CD8-positive, alpha-beta memory T cell (primary cell): ENCODE measurements at places on chromosomes 1 and 21. TPM values are rescaled to one million over a fixed set of nuclear protein-coding genes. Genes with fewer than 3 reads are reported as not detected.

ANGPTL3 gene
- polyA plus RNA-seq = not detected

S100A7A gene
- not detected for polyA plus RNA-seq

DNA sequence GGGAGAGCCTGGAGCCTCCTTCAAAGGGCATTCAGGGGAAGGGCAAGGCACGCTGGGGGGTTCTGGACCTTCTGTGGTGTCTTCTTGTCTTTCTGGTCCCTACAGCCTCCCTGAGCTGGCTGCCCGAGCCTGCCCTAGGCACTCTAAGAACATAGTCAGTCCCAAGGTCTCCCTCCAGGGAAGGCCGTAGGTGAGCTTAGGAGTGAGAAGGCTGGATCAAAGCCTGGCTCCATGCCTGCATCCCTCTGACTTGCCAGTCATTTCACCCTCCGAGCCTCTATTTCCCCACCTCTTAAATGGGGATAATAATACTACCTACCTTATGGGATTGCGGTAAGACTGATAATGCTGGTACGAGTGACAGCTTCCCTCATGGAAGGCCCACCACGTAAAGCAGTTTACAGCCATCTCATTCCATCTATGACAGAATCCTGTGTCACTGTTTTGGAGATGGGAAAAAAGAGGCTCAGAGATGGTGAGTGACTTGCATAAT, 20.8 kb downstream of the PTPRF start:
- no peaks in the 10 kb centered on the region for H3K4me1 ChIP-seq
- no peaks in the 10 kb centered on the region for H3K36me3 ChIP-seq
- H3K27ac ChIP-seq = no peak overlapping the region
- no peak for DNase-seq

GRCh38 chr1:30368651-30369240, 354.6 kb downstream of the MATN1 start:
- no peaks in the 10 kb centered on the region for H3K36me3 ChIP-seq
- H3K27me3 ChIP-seq = no peaks in the 10 kb centered on the region
- DNase-seq = no peak
- no peaks in the 10 kb centered on the region for H3K4me1 ChIP-seq

CD247 gene
- polyA plus RNA-seq = 395 TPM

- H3K4me3 ChIP-seq = no peak overlapping the region
- no peak for DNase-seq
- H3K27me3 ChIP-seq = peaks cover 27% of the 10 kb centered on the region
Measured at GRCh38 chr1:110151175-110151669, 928 bp downstream of the SLC6A17 start.

- H3K4me1 ChIP-seq = no peaks in the 10 kb centered on the region
- no peak overlapping the region for H3K27ac ChIP-seq
- no peaks in the 10 kb centered on the region for H3K27me3 ChIP-seq
- H3K4me3 ChIP-seq = no peak overlapping the region
- H3K36me3 ChIP-seq = no peaks in the 10 kb centered on the region
Measured at GRCh38 chr21:45898781-45899180, 82.8 kb upstream of the COL6A1 start.

C1QC gene
- not detected for polyA plus RNA-seq

DNA sequence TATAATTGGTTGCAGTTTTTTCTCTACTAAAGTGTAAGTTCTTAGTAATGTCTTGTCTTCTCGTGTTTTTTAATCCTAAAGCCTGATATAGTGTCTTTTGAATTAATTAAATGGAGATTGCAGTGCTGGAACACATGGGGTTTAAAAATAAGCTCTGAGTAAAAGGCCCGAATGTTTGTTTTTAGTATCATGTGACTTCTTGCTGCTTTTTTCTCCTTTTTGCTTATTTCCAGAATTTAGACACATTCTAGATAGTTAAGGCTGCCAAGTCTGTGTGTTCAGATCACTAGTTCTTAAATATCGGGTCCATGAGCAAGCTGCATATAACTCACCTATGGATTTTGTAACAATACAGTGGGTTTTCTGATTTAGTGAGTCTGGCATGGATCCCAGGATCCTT, 27.5 kb downstream of the KCTD3 start:
- H3K4me1 ChIP-seq = no peaks in the 10 kb centered on the region
- no peak for DNase-seq
- H3K36me3 ChIP-seq = no peaks in the 10 kb centered on the region
- H3K27me3 ChIP-seq = no peaks in the 10 kb centered on the region
- no peak overlapping the region for H3K27ac ChIP-seq

DNA sequence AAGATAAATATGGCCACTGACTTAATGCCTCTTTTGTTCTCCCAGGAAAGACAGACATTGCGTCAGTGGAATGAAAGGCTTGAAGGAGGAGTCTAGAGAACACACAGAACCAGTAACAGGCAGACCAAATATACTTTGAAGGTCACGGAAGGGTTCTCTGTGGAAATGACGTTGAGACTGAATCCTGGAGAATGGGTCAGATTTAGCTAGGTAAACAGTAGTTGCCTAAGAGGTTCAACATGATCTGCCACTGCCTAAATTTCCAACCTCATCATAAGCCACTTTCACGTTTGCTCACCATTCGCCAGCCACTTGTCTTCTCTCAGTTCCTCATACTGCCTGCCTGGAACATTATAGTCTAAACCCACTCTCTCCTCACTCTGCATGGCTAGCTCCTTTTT, 20.5 kb downstream of the PLA2G4A start:
- no peak overlapping the region for H3K4me3 ChIP-seq
- DNase-seq = no peak
- no peaks in the 10 kb centered on the region for H3K27me3 ChIP-seq
- H3K4me1 ChIP-seq = no peaks in the 10 kb centered on the region

RGS18 gene
- polyA plus RNA-seq = 1.6 TPM

DNA sequence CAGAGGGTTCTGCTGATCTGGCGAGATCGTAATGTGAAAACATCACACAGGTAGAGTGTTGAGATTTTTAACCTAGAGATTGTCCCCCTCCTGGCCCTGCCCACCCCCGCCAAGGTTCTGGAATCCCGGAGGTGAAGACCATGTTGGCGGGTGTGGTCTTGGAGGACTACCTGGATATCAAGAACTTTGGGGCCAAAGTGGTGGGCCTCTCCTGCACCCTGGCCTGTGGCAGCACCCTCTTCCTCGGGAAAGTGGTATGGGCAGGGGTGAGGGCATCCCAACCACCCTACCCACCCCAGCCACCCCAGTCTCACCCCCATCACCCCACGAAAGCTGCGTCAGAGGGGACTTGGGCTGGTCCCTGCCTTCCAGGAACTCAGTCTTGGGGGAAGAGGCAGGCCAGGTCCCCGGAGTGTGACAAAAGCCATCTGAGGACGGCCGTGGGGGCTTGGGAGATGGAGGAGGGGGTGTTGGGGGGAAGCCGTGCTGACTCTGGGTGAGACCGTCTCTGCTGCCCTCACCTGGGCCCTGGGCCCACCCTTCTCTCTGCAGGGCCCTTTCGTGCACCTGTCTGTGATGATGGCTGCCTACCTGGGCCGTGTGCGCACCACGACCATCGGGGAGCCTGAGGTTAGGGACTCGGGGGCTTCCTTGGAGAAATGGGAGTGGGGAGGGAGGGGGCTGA, 4.4 kb downstream of the CLCNKB start:
- no peak for DNase-seq
- no peak overlapping the region for H3K4me3 ChIP-seq
- no peaks in the 10 kb centered on the region for H3K27me3 ChIP-seq
- no peaks in the 10 kb centered on the region for H3K4me1 ChIP-seq
- H3K36me3 ChIP-seq = no peaks in the 10 kb centered on the region

DNA sequence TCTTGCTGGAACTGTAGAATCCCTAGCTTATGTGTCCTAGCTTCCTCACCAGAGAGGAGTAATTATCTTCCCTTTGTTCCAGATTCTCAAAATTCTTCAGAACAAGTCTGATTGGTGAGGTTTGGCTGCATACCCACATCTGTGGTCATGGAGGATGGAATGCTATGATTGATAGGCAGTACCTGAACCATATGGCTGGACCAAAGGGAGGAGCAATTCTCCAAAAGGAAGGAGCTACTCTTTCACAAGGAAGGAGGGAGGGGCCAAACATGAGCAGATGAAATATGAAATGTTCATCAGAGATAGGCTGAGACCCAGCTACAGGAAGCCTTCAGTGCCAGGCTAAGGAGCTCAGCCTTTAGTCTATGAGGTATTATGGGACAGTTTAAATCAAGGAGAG, 5.0 kb upstream of the RNF19B start:
- H3K4me3 ChIP-seq = no peak overlapping the region
- no peak overlapping the region for H3K27ac ChIP-seq
- H3K27me3 ChIP-seq = peaks cover 24% of the 10 kb centered on the region
- H3K4me1 ChIP-seq = peaks cover 14% of the 10 kb centered on the region
- H3K36me3 ChIP-seq = no peaks in the 10 kb centered on the region
- no peak for DNase-seq

- no peak overlapping the region for H3K4me3 ChIP-seq
- no peaks in the 10 kb centered on the region for H3K27me3 ChIP-seq
- H3K36me3 ChIP-seq = peaks cover 13% of the 10 kb centered on the region
- no peaks in the 10 kb centered on the region for H3K4me1 ChIP-seq
- no peak for DNase-seq
- no peak overlapping the region for H3K27ac ChIP-seq
Measured at GRCh38 chr1:32859915-32860314, 10.8 kb downstream of the FNDC5 start.

FAM177B gene
- not detected for polyA plus RNA-seq
